ENCODE measurements at places on chromosomes 16 and 17.
A peak's percentile ranks its signal among the peaks of the same experiment; 100 is the strongest.

DNA sequence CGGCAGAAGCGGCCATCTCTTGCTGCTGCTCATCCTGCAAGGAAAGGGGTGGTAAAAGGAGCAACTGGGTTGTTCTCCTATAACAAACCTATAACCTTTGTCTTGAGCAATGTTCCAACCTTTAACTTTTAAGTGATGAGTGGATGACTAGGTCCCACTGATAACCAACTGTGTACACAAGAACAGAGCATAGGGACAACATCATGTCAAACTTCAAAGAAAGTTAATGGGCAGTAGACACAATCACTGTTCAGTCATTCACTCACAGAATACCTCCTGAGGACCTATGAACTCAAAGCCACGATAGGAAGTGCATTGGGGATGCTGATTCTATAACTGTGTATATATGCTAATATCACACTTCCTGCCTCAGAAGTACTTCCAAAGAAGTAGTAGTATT is 21.6 kb downstream of the CFAP97D1 start:
- no peak for DNase-seq

DNA sequence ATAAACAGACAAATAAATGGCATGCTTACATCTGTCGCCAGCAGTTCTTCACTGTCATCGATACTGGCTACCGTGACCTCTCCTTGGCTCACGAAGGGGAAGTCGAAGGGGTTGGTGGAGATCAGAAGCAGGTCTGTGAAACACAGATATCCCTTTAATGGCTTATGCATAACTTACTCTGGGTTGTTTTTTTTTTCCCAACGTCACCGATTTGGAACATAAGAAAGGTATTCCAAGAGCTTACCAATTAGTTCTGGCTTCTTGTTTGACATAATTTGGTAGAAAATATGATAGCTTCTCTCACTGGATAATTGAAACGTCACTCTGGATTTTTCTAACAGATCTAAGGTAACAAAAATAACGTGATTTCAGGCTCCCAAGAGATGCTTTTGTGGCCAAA is 18.2 kb downstream of the MYH13 start:
- no peak for DNase-seq

- no peak for DNase-seq
These were observed 144.8 kb upstream of the CCL2 start for GRCh38 chr17:34110315-34110714.

GRCh38 chr17:63282455-63282854 is 163.7 kb downstream of the CYB561 start:
- DNase-seq, result no peak

DNA sequence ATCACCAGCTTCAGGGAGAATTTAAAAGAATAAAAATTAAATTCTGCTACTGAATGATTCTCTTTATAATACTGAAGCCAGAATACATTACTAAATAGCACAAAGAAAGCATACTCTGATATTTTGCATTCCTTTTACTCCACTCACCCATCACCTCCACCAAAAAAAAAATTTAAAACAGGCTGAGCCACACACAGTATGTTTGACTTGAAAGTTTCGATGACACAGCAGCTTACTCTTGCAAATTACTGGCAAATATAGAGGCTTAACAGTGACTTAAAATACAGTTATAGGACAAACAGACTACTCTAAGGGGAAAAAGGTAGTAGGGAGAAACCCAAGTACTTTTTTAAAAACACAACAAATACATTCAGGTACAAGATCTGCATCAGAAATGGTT is 39.2 kb downstream of the GPATCH8 start:
- no peak for DNase-seq

- DNase-seq, result no peak
These were observed 40.0 kb upstream of the CCL1 start for GRCh38 chr17:34403006-34403405.

GRCh38 chr16:85912211-85912974 is 13.4 kb downstream of the IRF8 start:
- no peak for DNase-seq

GRCh38 chr16:87982581-87983041 is 31.4 kb downstream of the BANP start:
- DNase-seq, result no peak

- no peak for DNase-seq
These were observed 10.9 kb downstream of the STH start for GRCh38 chr17:46009681-46010596.

DNA sequence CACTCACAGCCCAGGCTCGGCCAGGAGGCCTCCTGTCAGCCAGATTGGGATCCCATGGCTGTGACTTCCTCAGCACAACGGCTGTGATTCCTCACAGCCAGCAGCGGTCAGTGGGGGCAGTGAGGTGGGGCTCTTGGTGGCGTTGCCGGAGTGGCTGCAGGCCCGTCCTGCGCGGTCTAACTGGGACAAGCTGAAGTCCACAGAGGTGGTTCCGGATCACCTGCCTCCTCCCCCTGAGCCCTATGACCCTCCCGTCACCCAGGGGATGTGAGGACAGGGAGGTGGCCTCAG is 34.4 kb upstream of the MLKL start:
- no peak for DNase-seq

GRCh38 chr17:77318021-77318420 is 177.3 kb downstream of the SEC14L1 start:
- no peak for DNase-seq

- DNase-seq, result no peak
These were observed 11.2 kb upstream of the KCNJ2 start for GRCh38 chr17:70158180-70158579.

- no peak for DNase-seq
These were observed 13.7 kb downstream of the C16orf95 start for GRCh38 chr16:87303431-87303930.

DNA sequence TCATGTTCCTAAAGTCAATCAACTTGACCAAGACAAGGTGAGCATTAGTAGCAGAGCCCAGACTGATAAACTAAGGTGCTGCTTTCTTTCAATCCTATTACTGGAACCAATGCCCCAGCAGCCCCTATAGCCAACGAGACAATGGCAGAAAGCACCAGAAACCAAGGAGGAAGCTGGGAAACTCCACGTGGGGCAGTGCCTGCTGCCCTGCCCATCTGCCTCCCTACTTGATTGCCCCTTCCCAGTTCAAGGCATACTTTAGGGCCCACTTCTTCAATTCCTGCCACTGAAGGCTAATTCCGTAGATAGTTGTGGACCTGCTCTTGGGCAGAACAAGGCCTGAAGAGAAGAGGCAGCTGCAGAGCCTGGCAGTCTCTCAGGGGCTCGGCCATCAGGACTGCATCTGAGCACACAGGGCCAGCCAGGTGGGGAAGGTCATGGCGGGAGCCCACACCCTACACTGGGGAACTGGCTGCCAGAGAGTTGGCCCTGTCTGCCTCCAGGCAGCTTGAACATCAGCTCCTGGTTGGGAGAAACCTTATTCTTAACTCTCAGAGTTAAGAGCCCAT is 30.9 kb downstream of the WSB1 start:
- DNase-seq, result no peak

GRCh38 chr16:2028620-2029220 is 2.0 kb downstream of the NHERF2 start:
- DNase-seq, result no peak

DNA sequence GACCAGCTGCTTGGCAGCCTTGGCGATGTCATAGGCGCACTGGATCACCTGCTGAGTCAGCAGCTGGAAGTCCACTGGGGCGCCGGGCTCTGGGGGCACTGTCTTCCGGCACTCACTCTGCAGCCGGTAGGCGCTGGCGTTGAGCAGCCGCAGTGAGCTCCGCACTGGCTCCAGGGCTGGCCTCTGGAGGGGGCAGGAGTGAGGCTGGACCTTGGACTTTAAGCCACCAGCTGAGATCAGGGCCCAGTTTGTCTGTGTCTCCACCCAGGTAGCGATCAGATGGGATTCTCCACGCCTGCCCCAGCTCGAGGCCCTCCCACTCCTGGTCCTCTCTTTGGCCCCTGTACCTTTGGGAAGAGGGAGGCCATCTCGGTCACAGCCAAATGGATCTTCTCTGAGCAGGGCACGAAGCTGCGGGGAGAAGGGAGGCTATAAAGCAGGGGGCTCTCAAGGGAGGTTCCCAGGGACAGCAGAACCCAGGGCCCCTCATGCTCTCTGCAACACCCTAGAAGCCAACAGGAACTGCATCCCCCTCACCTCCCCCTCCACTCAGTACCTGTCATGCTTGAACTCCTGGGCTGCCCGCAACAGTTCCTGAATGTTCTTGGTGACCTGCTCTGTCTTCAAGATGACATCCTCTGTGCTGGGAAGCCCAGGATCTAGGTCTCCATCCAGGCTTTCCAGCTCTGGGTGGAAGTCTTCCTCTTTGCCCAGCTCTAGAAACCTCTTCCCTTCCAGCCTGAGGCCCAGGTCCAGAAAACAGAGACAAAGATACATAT is 6.4 kb downstream of the TP53I13 start:
- DNase-seq, result no peak

DNA sequence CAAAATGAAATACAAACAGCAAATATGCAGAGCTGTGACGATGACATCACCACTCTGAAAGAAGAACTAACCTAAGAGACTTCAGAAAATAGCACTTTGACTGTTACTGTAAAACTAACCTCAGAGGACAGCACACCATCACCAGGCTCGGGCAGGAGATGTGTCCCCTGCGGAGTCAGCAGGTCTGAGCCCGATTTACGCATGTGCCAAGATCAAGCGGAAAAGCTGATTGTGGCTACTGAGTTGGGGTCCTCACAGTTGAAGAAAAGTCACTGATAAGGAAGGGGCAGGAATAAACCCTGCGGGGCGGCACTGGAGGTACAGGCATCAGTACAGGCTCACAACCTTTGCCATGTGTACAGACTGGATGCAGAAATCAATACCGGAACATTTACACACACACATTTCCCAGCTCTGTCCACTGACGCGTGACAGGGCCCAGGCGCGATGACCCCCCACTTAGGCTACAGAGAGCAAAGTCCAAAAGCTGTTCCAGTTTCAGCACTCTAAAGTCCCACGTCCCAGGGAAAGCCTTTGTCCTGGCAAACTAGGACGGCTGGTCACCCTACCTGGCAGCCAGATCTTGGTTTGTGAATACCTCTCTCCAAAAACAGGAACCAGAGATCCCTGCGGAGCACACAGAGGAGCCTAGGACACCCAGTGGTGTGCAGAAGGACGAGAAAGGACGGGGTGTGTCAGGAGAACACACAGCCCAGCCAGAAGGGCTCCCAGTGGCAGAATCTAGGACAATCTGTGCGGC is 21.5 kb downstream of the TRAP1 start:
- no peak for DNase-seq

- peak; percentile 23 for DNase-seq
These were observed 55.5 kb downstream of the SYT17 start for GRCh38 chr16:19223235-19224170.
